HFF-Myc (cell line): ENCODE measurements at places on chromosomes 1 and 21.

DNA sequence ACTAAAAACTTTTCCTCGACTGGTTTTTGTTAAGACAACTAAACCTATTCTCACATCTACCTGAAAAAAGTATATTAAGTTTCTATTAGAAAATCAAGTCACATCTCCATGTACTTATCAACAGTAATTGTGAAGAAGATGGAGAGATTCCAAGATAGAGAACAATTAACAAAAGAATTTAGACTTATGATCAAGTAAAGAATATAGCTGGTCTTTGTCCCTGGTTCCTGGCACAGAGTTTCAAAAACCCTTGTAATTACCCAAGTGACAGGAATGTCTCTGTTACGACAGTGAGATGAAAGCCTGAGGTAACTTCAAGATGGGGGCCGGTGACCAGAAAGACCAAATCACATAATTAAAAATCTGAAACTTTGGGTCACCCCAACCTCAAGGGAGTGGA, 91.6 kb downstream of the ASH1L start:
- no peak for DNase-seq

- no peak for DNase-seq
These were observed 11.4 kb upstream of the PRELP start for GRCh38 chr1:203464226-203464625.

DNA sequence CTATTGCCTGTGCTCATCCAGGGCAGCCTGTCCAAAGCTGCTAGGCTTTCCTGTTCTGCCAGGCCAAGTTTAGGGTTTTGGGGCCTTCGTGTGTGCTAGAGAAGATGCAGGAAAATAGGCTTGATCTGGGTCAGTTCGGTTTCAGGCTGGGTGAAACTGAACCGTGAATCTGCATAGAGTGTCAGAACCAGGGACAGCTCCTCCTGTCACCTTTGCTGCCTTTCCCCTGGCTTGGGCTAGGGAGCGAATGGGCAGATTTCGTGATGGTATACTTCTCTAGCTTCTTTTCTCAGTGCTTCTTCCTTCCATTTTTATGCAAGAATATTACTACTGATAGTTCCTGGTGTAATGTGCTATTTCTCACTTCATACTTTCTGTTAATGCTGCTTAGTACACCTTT, 6.0 kb upstream of the AGO1 start:
- DNase-seq: no peak

DNA sequence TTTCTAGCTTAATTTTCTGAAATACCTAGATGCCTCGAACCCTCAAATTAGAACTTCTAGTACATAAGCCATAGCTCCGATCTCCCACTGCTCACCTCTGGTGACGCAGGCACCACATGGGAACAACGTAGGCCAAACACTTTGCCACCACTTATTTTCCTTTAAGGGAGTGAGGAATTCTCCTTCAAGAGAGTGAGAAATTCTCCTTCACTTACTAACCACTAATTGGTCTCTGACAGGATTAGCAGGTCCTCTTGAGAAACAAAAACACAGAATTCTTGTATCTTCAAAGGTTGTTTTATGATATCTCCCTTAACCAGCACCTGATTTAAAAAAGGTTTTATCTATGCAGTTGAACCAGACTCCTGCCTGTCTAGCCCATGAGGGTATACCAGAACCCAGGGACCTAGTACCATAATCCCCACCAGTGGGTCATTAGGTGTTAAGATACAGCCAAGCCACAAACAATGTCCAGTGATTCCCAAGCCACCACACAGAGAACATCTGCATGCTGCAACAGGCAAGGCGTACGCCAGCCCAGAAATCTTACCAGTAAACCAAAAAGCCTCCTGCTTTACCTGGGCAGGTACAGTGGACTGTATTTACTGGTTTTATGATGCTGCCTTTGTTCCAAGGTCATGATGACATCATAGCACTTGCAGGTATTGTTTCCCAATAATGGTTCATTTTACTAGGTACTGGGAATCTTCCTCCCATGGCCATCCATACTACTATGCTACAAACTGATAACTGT, 20.3 kb upstream of the CXADR start:
- DNase-seq: no peak

- DNase-seq: peak; percentile 57
These were observed 39.0 kb downstream of the LPAR3 start for GRCh38 chr1:84853741-84854721.
